ENCODE measurements at places on chromosomes 5 and 9.

DNA sequence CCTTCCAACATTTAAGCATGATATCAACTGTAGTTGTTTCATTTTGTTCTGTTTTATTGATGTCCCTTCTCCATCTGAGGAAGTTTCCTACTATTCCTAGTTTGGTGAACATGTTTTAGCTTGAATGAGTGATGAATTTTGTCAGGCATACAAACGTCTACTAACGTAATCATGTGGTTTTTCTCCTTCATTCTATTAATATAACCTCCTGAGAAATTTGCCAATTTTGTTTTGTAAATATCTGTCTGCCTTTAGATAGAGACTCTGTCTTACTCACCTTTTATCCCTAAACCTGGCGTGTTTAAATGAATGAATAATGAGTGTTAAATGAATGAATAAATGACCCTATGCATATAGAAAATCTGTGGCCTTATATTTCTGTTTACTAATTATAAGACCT, 26.5 kb upstream of the NREP start:
- DNase-seq: no peak

- DNase-seq: no peak
These were observed 22.4 kb upstream of the LTC4S start for GRCh38 chr5:179771311-179771895.

GRCh38 chr9:22037954-22038690, 29.0 kb upstream of the CDKN2B start:
- no peak for DNase-seq

- DNase-seq: no peak
These were observed 29.9 kb downstream of the SKP1 start for GRCh38 chr5:134146651-134147518.

- DNase-seq: no peak
These were observed 37.7 kb downstream of the FAM13B start for GRCh38 chr5:137995077-137995748.

- DNase-seq: no peak
These were observed 60.6 kb downstream of the RGS7BP start for GRCh38 chr5:64566310-64566916.

DNA sequence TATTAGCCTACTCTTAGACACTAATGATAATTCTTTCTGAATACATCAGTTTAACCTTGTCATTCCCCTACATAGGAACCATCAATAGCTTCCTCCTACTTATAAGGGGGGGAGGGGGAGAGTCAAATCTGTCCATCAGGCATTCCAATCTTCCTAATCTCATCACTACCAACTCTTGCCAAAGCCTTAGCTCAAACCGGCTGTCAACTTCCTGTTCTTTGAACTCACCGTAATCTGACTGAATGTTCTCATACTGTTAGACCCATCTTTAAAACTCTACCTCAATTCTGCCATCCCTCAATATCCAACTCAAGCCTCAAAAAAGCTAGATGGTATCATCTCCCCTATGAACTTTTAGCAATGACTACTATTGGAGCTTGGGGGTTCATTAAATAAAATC, 41.9 kb upstream of the RNF38 start:
- no peak for DNase-seq

DNA sequence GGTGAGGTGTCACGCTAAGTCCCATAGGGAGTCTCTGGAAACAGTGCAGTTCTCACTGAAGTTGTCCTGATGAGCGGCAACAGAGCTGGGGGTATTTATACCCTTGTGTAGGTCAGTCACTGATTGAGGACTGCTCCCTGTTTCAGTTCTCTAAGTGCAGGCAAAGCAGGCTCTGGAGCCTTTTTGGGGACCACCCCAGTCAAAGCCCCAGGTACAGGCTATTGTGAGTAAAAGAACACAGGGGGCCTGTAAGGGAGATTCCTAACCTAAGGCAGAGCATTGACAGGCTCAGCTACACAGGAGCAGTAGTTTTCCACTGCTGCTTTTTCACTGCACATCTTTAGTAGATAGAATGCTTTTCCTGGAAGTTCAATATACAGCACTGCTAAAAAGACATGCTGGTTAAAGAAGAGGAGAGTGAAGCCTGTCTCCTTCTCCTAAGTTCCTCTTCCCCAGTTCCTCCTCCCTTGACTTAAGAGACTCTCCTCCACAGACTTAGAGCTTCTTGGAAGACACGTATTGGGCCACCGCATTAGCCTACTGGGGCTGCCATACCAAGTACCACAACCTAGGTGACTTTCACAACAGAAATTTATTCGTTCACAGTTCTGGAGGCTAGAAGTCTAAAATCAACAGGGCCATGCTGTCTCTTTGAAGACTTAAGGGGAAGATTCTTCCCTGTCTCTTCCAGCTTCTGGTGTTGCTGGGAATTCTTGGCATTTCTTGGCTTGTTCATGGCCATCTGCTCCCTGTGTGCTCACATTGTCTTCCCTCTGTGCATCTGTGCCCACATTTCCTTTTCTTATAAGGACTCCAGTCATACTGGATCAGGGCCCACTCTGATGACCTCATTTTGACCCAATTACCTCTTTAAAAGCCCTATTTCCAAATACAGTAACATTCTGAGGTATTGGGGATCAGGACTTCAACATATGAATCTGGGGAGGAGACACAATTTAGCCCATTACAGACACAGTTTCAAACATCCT, 221.0 kb downstream of the ESM1 start:
- no peak for DNase-seq

- no peak for DNase-seq
These were observed 1.1 kb upstream of the FRRS1L start for GRCh38 chr9:109168170-109168569.

DNA sequence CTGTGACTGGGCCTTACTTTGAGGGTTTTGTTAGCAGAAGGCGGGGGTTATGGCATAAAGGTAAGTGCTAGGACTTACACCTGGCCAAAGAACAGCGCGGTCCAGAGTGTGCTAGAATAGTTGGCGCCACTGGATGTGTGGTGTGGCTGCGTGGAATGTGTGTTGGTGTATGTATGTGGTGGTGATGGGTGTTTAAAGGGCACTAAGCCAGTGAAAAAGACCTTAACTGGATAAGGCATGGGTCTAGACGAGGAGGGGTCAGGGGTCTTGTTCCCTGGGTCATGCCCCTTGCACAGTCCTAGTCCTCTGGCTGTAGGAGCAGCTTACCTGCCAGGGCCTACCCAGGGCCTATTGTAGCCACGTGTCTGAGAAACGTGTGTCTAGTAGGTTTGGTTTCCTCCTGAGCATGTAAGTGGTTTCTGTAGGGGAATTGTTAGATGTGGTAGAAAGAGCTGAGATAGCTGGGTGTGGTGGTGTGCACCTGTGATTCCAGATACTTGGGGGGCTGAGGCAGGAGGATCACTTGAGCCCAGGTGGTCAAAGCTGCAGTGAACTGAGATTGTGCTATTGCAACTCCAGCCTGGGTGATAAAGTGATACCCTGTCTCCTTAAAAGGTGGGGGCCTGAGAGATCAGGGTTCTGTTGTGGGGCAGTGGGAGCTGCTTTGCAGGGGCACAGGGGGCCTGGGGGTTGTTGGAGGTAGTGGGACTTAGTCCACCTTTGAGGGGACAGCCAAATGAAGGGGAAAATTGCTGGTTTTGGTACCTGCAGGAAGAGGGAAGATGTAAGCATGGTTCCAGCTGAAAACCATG, 55.2 kb downstream of the HSPA4 start:
- DNase-seq: no peak

DNA sequence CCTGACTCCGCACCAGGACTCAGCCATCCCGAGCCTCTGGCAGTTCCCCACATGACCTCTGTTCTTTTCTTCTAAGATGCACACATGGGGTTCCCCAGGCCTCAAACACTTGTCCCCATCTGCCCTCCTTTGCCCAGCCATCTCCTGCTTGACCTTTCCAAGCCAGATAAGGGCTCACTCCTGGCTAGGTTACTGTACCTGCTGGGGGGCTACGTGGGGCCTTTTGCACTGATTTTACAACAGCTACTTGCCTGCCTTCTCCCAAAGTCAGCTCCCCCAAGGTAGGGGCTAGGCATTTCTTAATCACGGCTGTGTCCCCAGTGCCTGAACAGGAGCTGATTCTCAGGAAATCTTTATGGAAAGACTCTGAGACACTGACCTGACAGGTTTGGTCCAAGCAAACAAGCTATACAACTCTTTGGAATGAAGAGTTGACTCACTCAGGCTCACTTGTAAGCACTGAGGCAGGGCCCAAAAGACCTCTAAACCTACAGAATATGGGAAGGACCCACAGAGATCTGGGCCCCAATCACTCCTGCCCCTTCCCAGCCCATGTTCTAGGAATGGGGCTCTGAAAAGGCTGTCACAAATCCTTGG, 2.5 kb downstream of the MACROH2A1 start:
- DNase-seq: no peak

GRCh38 chr9:28720746-28721145, 1147.5 kb upstream of the C9orf72 start:
- DNase-seq: no peak

- DNase-seq: no peak
These were observed 101.9 kb downstream of the MACIR start for GRCh38 chr5:103360475-103360874.

DNA sequence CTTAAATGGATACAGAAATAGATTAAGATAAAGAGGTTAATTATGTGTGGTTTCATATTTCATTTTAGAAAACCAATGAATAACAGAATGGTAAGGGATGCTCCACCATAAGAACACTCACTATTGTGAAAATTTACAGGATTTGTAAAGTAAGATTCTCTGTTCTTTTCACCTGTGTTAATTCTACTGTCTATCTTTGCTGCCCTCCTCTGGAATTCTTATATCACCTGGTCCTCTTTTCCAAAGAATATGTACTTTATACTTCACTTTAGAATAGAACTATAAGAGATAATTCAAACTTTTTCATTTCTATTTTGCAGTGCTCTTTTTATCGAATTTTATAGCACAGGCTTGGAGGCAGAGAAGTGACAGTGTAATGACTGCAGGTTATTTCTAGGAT, 213.4 kb downstream of the LURAP1L start:
- no peak for DNase-seq

GRCh38 chr9:132341177-132341840, 13.5 kb downstream of the SETX start:
- no peak for DNase-seq

GRCh38 chr5:158387499-158387898, 528.6 kb upstream of the CLINT1 start:
- no peak for DNase-seq

DNA sequence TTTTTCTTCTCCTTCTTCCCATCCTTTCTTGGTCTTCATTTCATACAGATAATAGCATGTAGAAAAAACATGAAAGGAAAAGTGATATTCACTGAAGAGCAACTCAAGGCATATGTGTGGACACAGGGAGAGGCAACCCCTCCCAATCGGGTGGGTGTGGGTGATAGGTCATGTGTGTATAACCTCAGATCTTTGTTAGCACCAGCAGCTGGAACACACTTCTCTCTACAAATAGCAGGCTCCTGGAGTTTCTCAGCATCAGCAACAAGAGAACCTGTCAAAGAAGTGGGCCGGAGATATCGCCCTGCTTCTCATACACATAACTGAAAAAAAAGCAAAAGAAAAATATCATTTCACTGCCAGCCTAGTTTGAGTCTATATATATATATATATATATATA, 426.4 kb downstream of the DTWD2 start:
- no peak for DNase-seq

- DNase-seq: no peak
These were observed 159.6 kb downstream of the NXNL2 start for GRCh38 chr9:88694625-88695024.

DNA sequence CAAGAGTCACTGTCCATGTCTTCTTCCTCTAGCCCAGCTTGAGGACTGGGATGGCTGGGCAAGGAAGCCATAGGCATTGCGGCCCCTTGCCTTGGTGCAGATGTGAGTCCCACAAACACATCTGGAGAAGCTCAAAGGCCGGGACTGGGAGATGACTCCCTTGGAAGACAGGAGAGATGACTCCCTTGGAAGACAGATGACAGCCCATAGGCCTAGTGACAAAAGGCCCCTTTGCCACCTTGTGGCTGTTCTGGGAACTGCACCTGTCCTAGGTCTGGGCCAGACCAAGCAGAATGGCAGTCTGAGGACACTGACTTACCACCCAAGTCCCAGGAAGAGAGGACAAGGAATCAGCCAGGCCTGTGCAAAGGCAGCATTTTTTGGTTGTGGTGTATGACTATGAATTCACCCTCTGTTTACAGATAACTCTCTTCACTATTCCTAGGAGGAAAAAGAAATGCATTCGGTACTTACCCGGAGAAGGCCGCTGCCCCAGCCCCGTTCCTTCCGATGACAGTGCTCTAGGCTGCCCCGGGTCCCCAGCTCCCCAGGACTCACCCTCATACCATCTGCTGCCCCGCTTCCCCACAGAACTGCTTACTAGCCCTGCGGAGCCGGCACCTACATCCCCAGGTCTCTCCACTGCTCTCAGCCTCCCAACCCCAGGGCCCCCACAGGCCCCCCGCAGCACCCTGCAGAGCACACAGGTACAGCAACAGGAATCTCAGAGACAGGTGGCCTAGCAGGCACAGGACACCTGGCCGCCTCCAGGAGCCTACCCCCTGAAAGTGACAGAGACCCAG, 30.8 kb downstream of the SKP1 start:
- DNase-seq: peak; percentile 73

DNA sequence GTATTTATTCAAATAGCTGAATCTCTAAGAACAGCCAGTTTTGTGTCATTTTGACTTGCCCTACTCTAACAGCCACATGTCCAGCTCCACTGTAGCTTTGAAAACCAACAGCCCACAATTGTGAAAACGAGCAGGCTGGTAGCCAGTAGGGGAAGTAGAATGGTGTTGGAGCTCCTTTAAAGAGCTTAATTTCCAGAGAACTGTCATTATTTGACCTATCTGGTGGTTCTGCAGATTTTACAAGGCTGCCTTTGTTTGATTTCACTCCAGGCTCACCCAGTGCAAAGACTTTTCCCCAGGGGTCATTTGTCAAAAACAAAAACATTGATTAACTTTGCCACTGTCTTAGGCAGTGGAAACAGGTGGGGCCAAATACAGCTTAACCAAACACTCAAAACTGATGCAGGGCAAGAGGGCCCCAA, 3.2 kb upstream of the PJA2 start:
- DNase-seq: no peak

- DNase-seq: no peak
These were observed 54.3 kb downstream of the ADGRV1 start for GRCh38 chr5:90612919-90613318.

GRCh38 chr5:145495741-145496140, 339.4 kb downstream of the PRELID2 start:
- no peak for DNase-seq
